ENCODE measurements at places on chromosomes 2 and 18.
A peak's percentile ranks its signal among the peaks of the same experiment; 100 is the strongest.

GRCh38 chr18:48815581-48816324 lies 135.0 kb downstream of the SMAD7 start:
- no peak for DNase-seq

DNA sequence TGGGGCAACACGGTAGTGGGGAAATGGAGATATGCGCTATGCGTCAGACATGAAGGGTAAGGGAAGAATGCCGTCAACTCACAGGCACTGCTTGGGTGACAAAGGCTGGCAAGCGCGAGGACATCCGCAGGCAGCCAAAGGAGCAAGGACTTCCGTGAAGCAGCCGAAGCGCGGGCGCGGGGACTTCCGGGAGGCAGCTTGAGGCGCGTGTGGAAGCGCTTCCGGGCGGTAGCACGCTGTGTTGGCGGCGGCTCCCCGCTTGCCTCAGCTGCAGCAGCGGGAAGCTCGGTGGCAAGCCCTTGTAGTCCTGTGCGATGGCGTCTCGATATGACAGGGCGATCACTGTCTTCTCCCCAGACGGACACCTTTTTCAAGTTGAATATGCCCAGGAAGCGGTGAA lies at the start of gene PSMA8:
TSS of gene PSMA8 (plus strand) at position 218 of the 400 bp plus-strand sequence. CDS start at position 315, 97 bp downstream.
- DNase-seq = no peak

DNA sequence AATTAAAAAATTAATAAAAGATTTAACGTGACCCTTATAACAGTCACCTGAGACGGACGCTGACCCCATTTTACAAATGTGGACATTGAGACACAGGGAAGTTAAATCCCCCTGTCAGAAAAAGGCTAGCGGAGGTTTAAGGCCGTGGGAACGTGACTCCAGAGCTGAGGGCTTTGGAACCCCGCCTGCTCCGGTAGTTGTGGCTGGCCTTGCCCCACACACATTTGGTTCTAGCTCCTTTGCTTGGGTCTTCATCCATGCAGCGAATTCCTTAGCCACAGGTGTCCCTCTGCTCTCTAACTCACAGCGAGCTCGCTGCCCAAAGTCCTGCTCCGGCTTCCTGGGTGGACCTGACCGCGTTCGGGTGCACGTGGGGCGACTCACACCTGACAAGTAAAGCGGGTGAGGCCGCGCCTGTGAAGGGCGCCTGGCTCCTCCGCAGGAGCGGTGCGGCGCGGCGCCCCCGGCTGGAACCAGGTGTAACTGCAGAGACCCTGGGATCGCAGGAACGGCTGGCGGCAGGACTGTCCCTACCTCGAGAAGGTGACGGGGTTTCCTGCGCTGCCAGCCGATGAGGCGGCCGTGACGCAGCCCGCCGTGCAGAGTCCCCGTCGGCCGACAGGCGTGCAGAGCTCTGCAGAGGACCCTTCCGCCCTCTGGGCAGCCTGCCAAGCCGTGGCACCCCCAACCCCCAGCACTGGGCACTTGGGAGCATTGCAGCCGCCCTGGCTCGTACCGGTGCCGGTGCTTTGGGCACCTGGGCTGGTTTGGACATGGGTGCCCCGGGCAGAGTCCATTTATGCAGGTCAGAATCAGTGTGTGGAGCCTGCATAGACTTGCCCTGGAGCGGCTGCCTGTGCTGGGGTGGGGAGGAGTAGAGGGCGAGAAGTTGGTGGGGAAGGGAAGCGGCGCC lies 2.4 kb upstream of the PROC start:
- DNase-seq = peak; percentile 18

DNA sequence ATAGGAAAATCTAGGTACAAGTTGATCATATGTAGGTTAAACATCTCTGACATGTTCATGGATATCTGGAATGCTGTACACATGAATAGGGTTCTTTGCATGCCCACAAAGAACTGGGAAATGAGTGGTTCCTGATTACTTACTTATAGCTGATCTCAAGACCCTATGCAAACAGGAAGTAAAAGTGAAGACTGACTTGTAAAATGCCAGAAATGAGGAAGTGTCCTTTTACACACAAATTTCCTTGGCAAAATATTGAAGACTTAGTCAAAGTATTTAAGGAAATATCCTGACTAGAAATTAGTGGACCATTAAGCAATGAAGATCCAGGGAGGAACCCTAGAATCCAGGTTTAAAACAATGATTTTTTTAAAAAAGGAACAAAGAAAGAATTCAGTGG lies 203.7 kb upstream of the DLGAP1 start:
- DNase-seq = no peak

Data from NCI-H1930 (cell line).